Dermis lymphatic vessel endothelial cell (primary cell): ENCODE measurements at places on chromosomes 4 and X. TPM values are rescaled to one million over a fixed set of nuclear protein-coding genes. Genes with fewer than 3 reads are reported as not detected.

ZCCHC18 gene
- total RNA-seq, result 0.98 and 2.9 TPM in 2 replicates

BTC gene
- total RNA-seq, result not detected in 2 replicates

TMEM184C gene
- total RNA-seq, result 32.1 and 36.5 TPM in 2 replicates

CYTL1 gene
- 5.5 and 13.9 TPM in 2 replicates for total RNA-seq

PAGE5 gene
- total RNA-seq, result not detected in 2 replicates

KCNIP4 gene
- total RNA-seq, result not detected in 2 replicates

PF4V1 gene
- total RNA-seq, result not detected in 2 replicates

NEIL3 gene
- 1.7 and 1.9 TPM in 2 replicates for total RNA-seq

AMER1 gene
- 1.1 and 1.3 TPM in 2 replicates for total RNA-seq
